ENCODE measurements at places on chromosomes 11 and 22.

GRCh38 chr22:45540122-45540521, 37.4 kb downstream of the FBLN1 start:
- no peak overlapping the region for H3K4me3 ChIP-seq
- H3K27me3 ChIP-seq, result no peaks in the 10 kb centered on the region
- H3K36me3 ChIP-seq, result no peaks in the 10 kb centered on the region
- no peak overlapping the region for H3K27ac ChIP-seq

GRCh38 chr22:29937940-29938693, 55.1 kb downstream of the MTMR3 start:
- H3K4me3 ChIP-seq, result no peak overlapping the region
- H3K36me3 ChIP-seq, result no peaks in the 10 kb centered on the region
- peaks cover 49% of the 10 kb centered on the region for H3K4me1 ChIP-seq
- H3K27me3 ChIP-seq, result no peaks in the 10 kb centered on the region
- H3K27ac ChIP-seq, result no peak overlapping the region

GRCh38 chr22:21726650-21727049, 8.9 kb downstream of the YPEL1 start:
- no peak overlapping the region for H3K27ac ChIP-seq
- DNase-seq, result no peak
- no peaks in the 10 kb centered on the region for H3K36me3 ChIP-seq

DNA sequence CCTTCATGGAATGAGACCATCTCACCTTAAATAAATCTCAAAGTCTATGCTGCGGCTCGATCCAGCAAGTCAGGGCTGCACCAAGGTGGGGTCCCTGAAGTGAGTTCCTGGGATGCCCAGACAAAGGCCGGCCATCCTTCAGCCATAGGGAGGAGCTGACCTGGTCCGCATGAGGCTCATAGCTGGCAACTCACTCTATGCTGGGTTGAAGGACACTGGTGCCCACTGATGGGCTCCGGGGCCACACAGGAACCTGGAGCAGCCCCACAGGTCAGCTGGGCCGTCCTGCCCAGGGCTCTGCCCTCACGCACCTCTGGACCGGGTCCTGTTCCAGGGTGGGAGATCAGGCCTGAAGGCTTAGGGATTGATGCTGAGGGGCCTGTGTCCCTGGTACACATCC, 1339.3 kb downstream of the TBC1D22A start:
- H3K36me3 ChIP-seq, result no peaks in the 10 kb centered on the region
- no peaks in the 10 kb centered on the region for H3K27me3 ChIP-seq
- DNase-seq, result no peak
- no peak overlapping the region for H3K4me3 ChIP-seq

GRCh38 chr11:121965330-121965729, 150.7 kb downstream of the BLID start:
- peaks cover 8% of the 10 kb centered on the region for H3K4me1 ChIP-seq
- DNase-seq, result no peak
- no peaks in the 10 kb centered on the region for H3K27me3 ChIP-seq
- H3K27ac ChIP-seq, result no peak overlapping the region
- no peaks in the 10 kb centered on the region for H3K36me3 ChIP-seq

GRCh38 chr22:50695421-50696250, 23.0 kb downstream of the SHANK3 start:
- peaks cover 2% of the 10 kb centered on the region for H3K4me1 ChIP-seq
- no peak for DNase-seq
- no peak overlapping the region for H3K27ac ChIP-seq
- no peak overlapping the region for H3K4me3 ChIP-seq
- no peaks in the 10 kb centered on the region for H3K36me3 ChIP-seq

GRCh38 chr11:59787816-59788215, 22.8 kb downstream of the MRPL16 start:
- H3K4me1 ChIP-seq, result no peaks in the 10 kb centered on the region
- H3K4me3 ChIP-seq, result no peak overlapping the region
- no peak for DNase-seq
- peaks cover 31% of the 10 kb centered on the region for H3K36me3 ChIP-seq

GRCh38 chr11:64000026-64000739, 13.9 kb downstream of the OTUB1 start:
- H3K36me3 ChIP-seq, result no peaks in the 10 kb centered on the region
- peaks cover 18% of the 10 kb centered on the region for H3K4me1 ChIP-seq
- H3K27ac ChIP-seq, result no peak overlapping the region
- H3K4me3 ChIP-seq, result peak overlapping the region; percentile 41
- H3K27me3 ChIP-seq, result no peaks in the 10 kb centered on the region
- no peak for DNase-seq

- peak overlapping the region; percentile 26 for H3K27ac ChIP-seq
- H3K4me1 ChIP-seq, result peaks cover 17% of the 10 kb centered on the region
- peaks cover 16% of the 10 kb centered on the region for H3K36me3 ChIP-seq
- DNase-seq, result no peak
Measured at GRCh38 chr22:20524004-20524481, 16.6 kb downstream of the MED15 start.

- no peak overlapping the region for H3K4me3 ChIP-seq
- H3K27ac ChIP-seq, result no peak overlapping the region
- H3K27me3 ChIP-seq, result no peaks in the 10 kb centered on the region
- DNase-seq, result no peak
- no peaks in the 10 kb centered on the region for H3K36me3 ChIP-seq
- no peaks in the 10 kb centered on the region for H3K4me1 ChIP-seq
Measured at GRCh38 chr22:11360632-11361031, 4167.4 kb upstream of the OR11H1 start.

GRCh38 chr22:22927888-22928665, 40.5 kb downstream of the IGLL5 start:
- H3K36me3 ChIP-seq, result no peaks in the 10 kb centered on the region
- H3K27ac ChIP-seq, result no peak overlapping the region
- no peak for DNase-seq

- no peaks in the 10 kb centered on the region for H3K27me3 ChIP-seq
- H3K36me3 ChIP-seq, result peaks cover 16% of the 10 kb centered on the region
- H3K4me3 ChIP-seq, result no peak overlapping the region
- peak overlapping the region; percentile 55 for H3K27ac ChIP-seq
- H3K4me1 ChIP-seq, result no peaks in the 10 kb centered on the region
- peak; percentile 66 for DNase-seq
Measured at GRCh38 chr11:66607126-66607834, 9.2 kb upstream of the RBM14 start.

- no peak overlapping the region for H3K4me3 ChIP-seq
- no peaks in the 10 kb centered on the region for H3K27me3 ChIP-seq
- no peak overlapping the region for H3K27ac ChIP-seq
- no peak for DNase-seq
Measured at GRCh38 chr11:953512-953911, 27.8 kb downstream of the AP2A2 start.

- DNase-seq, result peak; percentile 56
- no peaks in the 10 kb centered on the region for H3K36me3 ChIP-seq
- H3K27ac ChIP-seq, result peak overlapping the region; percentile 33
- H3K4me1 ChIP-seq, result peaks cover 3% of the 10 kb centered on the region
- H3K27me3 ChIP-seq, result no peaks in the 10 kb centered on the region
Measured at GRCh38 chr11:107689317-107690202, 22.3 kb downstream of the SLN start.

Measured in gastrocnemius medialis (tissue), 4 donors.